ENCODE measurements at places on chromosomes 1 and 21. TPM values are rescaled to one million over a fixed set of nuclear protein-coding genes. Genes with fewer than 3 reads are reported as not detected.

The PLEKHA6 gene
- polyA plus RNA-seq, result 46.3 TPM

The FAM151A gene
- polyA plus RNA-seq, result 15.3 TPM

The PADI1 gene
- not detected for polyA plus RNA-seq

The LCE2C gene
- polyA plus RNA-seq, result not detected

The OLIG1 gene
- not detected for polyA plus RNA-seq

The TPTE gene
- polyA plus RNA-seq, result not detected

DNA sequence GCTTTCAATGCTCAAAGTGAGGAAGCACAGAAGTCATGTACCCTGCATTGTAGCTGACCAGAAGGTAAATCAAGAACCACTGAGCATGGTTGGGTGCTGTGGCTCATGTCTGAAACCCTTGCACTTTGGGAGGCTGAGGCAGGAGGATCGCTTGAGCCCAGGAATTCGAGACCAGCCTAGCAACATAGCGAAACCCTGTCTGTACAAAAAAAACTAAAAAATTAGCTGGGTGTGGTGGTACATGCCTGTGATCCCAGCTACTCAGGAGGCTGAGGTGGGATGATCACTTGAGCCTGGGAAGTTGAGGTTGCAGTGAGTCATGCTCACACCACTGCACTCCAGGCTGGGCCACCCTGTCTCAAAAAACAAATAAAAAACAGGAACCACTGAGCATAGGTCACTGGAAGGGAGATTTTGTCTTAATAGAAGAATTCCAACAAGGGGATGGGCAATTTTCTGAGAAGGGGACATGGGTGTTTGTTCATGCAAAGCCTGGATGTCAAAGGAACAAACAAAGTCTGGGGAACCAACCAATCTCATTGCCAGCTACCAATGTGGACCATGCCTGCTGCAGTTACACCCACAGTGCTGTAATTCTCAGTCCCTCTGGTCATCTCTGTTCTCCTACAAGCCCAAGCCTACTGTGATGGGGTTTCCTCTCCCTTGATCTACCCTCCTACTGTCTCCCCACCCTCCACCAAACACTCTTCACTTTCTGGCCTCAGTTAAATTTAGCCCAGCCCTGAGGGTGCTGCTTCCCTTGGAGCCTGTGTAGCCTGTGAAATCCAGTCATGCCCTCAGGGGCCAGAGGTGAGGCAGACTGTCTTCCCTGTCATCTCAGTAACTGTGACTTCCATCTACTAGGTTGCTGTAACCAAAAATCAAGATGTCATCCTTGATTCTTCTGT is 47.9 kb downstream of the ELF3 start:
- DNase-seq, result no peak

DNA sequence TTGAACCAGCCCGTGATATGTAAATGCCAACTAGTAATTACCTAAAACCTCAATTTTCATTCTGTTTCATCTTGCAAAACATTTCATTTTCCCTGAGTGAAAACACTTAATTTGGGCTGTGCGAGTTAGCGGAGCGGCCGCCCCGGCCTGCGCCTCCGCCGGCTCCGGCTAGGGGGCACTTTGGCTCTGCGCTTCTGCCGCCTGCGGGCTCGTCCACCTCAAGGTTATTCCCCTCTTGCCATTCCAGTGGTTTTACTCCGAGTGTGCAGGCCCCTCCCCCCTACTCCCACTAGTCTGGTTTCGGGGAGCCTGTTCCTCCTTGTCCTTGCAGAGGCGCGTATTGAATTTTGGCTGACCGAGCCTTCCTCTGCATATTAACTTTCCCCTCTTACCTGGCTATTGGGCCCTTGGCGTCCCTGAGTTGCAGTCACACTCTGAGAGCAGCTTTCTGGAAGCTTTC is 55.6 kb downstream of the PEX14 start:
- no peak for DNase-seq

DNA sequence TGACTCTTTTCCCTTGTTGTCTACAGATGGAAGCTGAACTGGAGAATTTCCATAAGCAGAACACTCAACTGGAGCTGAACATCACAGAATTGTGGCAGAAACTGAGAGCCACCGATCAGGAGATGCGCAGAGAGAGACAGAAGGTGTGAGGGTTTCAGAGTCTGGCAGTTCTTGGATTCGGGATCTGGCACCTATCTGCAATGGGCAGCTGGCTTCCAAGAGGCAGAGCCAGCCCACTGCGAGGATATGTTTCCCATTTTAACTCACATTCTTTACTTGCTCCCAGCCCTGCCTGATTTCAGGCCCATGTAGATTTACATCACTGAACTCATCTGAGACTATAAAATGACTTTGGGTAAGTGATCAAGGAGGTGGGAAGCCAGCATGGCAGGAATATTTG is 37.3 kb upstream of the TMEM125 start:
- DNase-seq, result no peak

DNA sequence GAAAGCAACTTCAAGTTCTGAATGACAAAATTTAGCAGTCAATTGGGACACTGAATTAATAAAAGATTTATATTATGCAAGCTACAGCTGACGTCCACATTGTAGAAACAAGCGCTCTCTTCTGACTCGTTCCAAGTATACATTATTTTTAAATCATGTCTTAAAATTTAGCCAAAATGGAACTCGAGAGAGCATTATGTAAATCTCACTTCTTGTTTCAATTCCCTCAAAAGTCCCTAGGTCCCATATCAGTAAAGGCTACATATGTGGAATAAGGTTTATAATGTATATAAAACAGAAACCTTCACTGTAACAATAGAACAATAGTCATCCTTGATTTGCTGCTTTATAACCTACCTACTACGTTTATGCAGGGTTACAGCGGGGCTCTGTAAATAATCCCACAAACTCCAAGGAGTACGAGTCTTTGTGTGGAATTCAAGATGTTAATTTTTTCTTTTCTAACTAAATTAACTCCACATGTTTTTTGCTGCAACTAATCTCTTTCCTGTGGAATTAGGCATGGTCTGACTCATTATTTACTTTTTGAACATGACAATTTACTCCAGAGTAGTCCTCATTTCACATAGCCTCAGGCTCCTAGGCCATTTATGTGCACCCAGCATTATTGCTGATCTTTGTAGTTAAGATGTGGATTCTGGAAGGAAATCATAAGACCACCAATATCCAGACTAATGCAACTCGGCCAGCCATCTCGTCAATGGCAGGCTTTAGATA is 785.1 kb downstream of the LTN1 start:
- DNase-seq, result no peak

DNA sequence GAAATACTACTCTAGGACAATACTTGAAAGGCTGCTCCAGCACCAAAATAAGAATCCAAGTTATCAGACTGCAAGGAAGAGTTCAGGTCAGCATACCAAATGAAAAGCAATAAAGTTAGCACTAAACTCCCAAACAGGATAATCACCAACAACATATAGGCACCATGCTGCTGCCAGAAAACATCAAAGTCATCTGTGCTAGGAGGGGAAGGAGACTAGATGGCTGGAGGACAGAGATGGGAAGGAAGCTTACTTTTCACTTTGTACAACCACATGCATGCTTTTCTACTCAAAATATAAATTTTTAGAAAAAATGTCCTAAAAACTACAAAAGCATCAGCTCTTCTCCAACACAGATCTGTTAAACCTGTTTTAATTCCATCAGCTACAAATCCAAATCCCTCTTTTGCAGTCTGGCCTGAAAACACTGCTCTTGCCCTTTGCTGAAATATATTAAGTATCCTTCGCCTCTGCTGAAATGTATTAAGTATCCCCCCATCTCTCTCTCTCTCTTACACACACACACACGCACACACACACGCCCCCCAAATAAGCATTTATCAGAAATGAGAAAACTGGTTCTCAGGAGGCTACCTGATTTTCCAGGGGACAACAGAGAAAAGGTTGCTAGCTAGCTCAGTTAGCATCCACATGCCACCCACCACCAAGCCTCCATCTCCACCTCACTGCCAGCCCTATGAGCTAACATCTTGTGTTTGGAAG is 1.5 kb downstream of the GATAD2B start:
- DNase-seq, result no peak

GRCh38 chr1:22883406-22883805 is 89.3 kb downstream of the LACTBL1 start:
- DNase-seq, result no peak

DNA sequence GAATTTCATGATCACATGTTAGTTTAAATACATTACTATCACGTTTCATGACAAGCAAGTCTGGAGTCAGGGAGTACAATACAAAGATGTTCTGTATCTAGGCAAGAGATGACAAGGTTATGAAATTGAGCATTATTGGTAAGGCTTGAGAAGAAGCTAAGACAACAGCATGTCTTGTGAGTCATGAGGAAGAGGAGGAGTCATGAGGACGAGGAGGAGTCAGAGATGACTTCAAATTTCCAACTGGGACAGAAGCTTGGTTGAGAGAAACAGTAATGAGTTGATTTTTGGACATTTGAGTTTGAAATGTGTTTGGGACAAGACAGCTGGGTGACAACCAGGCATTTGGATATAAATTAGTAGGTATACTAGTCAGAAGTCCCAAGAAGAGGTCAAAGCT is 4.3 kb upstream of the UBE2U start:
- DNase-seq, result no peak

DNA sequence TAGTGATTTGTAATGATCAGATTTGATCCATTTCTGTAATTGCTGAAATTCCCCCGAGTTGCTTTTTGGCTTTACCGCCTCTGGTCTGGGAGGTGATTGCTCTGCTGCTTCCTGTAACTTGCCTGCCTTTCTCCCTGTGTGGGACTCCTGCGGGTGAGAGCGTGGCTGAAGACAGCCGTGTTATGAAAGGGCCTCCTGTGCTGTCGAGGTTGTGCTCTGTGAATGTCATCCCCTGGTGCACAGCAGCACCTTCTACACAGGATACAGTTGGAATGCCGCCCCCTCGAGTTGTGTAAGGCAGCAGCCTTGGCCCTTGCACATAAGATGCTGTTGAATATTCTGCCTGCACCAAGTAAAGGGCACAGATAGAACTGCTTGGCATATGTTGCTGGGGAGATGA is 5.9 kb downstream of the SOD1 start:
- DNase-seq, result no peak

DNA sequence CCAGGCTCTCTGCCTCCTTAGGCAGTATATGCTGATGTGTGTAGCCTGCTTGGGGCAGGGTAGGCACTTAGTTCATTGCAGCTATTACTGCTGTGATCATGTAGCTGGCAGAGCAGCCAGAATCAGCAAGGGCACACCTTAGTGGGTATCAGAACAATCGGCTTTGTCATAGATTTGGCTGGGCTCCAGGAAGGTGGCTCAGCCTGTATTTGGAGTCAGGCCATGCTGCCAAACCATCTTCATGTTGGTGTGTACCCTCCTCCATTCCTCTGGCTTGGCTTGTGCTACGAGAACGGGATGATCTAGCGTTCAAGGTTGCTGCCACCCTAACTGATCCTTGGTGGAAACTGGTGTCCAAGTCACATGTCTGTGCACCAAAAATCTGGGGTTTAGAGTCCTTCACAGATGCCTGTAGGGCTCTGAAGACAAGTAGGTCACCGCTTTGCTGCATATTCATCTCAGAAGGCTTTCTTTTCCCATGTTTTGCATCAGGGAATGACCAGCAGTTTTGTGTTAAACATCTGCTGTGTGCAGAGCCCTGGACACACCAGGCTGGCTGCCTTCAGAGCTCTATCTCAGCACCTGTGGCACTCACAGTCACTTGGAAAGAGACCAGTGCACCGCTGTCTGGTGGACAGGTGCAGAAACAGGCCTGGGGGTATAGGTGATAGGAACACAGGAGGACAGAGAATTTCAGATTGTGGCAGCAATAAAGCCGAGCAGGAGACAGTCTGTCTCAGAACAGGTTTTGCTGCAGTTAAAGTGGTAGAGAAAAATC is 23.7 kb downstream of the VANGL1 start:
- no peak for DNase-seq

DNA sequence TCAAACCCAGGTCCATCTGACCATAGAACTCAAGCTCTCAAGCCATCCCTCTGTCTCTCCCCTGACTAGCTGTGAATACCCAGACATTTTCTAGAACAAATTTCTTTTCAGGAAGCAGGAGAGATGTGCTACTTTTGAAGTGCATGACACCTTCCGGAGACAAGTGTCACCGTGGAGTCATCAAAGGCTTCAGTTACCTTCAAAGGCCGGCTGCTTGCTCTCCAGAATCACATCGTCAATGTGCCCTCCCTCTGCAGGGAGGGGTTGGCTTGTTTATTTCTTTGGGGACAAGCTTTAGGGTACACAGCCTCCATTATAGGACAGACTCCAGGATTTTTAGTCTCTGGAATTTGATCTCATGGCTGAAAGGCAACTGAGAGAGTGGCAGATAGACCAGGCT is 37.7 kb upstream of the IGSF21 start:
- DNase-seq, result no peak

- DNase-seq, result no peak
These were observed 30.5 kb downstream of the KRTAP10-1 start for GRCh38 chr21:44509539-44509938.

- peak; percentile 56 for DNase-seq
These were observed at the start of gene AGBL4 for GRCh38 chr1:50023292-50024159. AGBL4 (minus strand) TSS chr1:50023954.

DNA sequence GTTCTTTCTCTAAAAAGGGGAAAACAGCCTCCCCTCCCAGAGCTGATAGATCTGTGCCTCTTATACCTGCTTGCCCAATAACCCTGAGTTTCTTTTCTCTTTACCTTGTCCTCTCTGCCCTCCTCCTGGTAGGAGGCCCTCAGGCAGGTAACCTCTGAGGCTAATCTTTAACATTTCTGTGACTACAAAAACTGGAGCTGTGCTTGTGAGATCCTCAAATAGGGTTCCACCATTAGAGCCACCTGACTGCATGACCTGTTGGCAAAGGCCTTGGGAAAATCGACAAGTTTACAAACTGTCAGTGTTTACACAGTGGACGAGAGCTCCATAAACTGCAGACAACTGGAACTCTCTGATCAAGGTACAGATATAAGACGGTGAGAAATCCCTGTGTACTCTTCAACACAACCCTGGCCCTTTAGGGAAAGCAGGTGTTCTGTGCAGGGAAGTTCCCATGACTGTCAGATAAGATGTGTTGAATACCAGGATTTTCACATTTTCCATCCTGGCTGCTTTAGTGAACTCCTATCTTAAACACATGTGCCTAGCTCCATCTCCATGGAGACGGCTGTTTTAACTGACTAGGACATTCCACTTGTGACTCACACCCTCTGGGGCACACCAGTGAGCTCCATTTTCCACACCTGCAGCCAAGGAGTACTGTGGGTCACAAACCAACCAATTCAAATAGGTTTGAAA is 38.3 kb downstream of the ECE1 start:
- no peak for DNase-seq

DNA sequence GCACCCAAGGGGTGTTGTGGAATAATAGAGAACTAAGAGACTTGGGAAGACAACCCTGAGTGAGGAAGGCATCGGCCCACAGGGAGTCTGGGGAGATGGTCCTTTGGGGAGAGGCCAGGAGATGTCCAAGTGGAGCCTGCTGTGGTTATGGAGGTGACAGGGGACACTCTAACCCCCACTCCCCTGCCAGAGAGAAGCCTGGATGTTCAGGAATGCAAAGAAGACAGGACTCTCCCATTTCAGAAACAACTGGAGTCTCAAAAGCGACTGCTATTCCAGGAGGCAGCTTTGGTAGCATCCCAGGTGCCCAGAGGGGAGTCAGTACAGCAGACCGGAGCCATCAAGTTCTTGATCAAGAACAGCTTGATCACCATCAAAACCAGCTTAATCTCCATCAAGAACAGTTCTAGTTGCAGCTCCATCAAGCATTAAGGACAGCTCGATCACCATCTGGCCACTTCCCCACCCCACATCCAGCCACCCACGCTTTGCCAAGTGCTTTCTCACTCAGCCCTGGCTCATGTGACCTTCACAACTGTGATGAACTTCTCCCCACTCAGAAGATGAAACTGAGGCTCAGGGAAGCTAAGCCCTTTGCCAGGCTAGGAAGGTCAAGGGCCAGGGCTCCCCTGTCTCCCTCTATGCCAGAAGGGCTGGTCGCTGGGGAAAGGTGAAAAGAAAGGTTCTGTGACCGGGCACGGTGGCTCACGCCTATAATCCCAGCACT is 743 bp downstream of the CD52 start:
- no peak for DNase-seq

- DNase-seq, result no peak
These were observed 2.5 kb upstream of the LMO4 start for GRCh38 chr1:87325982-87326738.

Measured in left renal pelvis (tissue), 4 donors.